ENCODE measurements at places on chromosomes 6 and 20. TPM values are rescaled to one million over a fixed set of nuclear protein-coding genes. Genes with fewer than 3 reads are reported as not detected.

- DNase-seq = peak; percentile 22
Observed at GRCh38 chr6:82957171-82957867, 108.3 kb downstream of the UBE3D start.

DNA sequence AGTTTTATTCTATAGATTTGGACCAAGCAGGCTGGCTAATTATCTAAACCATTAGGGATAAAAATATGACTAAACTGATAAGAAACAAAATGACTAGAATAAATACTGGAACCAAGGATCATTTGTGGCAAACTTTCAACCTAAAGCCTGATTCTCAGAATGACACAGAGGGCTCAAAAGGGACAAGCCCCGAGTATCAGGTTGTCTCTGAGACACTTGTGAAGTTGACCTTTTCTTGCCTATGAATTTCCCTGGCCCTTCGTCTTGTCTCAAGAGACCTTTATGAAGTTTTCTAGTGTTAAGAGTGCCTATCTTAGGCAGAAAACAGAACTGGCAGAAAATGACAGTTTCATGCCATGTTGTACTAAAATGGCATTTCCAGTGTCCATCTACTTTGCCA, 68.3 kb downstream of the IMPG1 start:
- DNase-seq = no peak

- no peak for DNase-seq
Observed at GRCh38 chr6:158661156-158661685, 11.4 kb downstream of the SYTL3 start.

DNA sequence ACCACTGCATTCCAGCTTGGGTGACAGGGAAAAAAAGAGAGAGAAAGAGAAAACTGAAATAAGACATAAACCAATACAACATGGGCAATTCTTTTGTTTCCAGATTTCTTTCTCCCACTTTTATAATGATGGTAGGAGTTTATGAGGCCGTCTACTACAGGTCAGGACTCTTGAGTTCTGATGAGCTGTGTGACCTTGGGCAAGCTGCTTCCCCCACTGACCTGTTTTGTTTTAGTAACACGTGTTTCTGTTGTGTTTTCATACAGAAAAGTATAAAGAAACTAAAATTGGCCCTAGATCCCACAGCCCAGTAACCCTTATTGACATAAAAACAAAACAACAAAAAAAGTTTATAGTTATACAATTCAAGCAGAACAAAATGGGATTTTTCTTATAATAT, 22.9 kb upstream of the AAR2 start:
- no peak for DNase-seq

- DNase-seq = no peak
Observed at GRCh38 chr20:53652090-53652858, 58.6 kb upstream of the ZNF217 start.

DNA sequence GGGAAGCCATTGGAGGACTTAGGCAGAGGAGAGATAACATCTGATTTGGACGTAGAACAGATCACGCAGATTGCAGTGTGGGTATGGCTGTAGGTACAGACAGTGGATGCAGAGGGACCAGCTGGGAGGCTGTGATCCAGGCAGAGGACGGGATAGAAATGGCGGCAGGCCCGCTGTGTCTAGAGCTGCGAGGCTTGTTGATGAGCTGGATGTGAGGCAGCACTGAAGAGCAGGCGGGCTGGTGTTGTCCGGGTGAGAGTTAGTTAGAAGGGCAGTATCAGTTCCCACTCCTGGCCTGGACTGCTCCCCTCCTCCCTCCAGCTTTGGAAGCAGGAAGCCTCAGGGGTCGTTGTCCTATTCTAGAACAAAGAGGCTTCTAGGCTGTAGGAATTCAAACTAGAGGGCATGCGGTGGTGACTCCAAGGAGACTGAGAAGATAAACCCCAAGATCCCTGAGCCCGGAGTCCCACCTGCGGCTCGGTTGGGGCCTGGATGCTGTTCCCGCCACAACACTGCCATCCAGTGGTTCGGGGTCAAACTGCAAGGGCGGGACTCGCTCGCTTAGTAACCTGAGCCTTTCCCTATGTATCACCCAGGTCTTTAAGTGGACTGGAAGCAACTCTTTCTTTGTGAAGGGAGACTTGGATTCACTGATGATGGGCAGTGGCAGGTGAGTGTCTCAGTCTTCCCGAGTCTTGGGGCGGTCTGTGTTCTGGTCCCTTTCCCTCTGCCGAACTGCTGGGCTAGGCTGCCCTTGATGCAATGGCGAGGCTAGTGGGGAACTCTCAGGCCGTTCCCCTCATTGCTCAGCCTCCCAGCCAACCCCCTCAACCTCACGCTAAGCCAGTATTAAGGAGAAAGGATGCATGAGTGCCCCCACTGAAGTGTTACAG, 11.2 kb downstream of the TLDC2 start:
- peak; percentile 42 for DNase-seq

DNA sequence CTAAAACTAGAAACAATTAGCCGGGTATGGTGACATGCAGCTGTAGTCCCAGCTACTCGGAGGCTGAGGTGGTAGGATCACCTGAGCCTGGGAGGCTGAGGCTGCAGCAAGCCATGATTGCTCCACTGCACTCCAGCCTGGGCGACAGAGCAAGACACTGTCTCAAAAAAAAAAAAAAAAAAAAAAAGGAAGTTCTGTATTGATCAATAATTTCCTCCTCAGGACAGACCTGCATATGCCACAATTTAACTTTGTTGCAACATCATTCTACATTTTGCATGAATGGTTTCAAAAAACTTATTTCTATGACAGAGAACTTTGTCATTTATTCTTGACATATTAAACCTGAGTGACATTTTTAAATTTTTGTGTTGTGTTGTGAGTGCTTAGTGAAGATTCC, 5.5 kb downstream of the DNAJC5 start:
- DNase-seq = no peak

DNA sequence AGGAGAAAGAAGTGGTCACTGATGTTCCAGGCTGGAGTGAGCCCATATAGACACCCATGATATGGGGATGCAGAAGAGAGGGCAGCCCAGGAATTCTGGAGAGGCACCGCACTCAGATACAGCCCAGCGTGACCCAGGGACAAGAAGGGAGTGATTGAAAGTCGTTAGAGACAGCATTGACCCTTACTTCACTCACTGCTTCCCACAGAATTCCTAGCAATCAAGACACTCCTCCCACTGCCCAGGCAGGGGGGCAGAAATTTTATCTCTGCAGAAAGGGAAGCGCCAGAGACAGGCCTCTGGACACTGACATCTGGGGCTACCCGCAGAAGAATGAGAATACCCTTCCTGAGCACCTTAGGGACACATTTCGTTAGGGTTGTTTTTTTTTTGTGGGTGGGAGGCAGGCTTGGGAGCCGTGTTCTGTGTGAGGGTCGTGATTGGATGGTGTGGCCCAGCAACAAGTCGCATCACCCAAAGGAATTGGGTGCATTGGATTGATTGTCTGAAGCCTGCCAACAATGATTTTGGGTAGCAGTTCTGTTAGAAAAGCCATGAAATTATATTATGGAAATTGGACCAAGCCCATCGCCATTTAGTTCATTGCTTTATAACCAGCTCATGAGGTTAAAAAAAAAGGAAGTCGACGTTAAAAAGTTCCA, 45.9 kb upstream of the MAP3K4 start:
- DNase-seq = no peak

- DNase-seq = no peak
Observed at GRCh38 chr6:27678469-27678868, 205.6 kb upstream of the ZNF184 start.

DNA sequence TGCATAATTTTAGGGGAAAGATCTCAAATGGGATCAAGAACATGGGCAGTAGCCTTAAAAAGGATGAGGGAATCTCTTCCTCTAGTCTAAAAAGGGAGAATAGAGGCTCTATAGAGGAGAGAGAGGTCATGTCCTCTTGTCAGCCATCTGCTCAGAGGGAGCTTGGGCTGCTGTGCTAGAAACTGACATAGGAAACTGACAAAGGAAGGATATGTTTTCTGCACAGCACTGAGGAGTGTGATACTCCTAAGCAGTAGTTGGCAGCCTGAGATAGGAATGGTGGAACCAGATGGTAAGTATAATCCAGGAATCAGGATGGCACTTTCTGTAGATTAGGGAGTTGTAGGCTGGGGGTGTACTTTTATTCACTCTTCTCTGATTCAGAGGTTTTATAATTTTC, 59.2 kb downstream of the PTPRA start:
- DNase-seq = no peak

- no peak for DNase-seq
Observed at GRCh38 chr6:110315869-110316398, 42.2 kb downstream of the METTL24 start.

- DNase-seq = peak; percentile 42
Observed at GRCh38 chr6:3337521-3338350, 79.0 kb downstream of the PSMG4 start.

- DNase-seq = peak; percentile 3
Observed at GRCh38 chr6:66948106-66948505, 1241.1 kb upstream of the EYS start.

- no peak for DNase-seq
Observed at GRCh38 chr6:125361868-125362267, 60.1 kb upstream of the HDDC2 start.

- no peak for DNase-seq
Observed at GRCh38 chr6:130012728-130013127, 5.7 kb upstream of the L3MBTL3 start.

- no peak for DNase-seq
Observed at GRCh38 chr6:161116554-161116953, 125.0 kb downstream of the MAP3K4 start.

- DNase-seq = no peak
Observed at GRCh38 chr6:103870970-103871369, 988.7 kb downstream of the HACE1 start.

GRCh38 chr6:107698146-107698545, 126.0 kb downstream of the SCML4 start:
- DNase-seq = peak; percentile 68

- peak; percentile 84 for DNase-seq
Observed at GRCh38 chr6:11869672-11870340, 91.2 kb upstream of the ADTRP start.

DNA sequence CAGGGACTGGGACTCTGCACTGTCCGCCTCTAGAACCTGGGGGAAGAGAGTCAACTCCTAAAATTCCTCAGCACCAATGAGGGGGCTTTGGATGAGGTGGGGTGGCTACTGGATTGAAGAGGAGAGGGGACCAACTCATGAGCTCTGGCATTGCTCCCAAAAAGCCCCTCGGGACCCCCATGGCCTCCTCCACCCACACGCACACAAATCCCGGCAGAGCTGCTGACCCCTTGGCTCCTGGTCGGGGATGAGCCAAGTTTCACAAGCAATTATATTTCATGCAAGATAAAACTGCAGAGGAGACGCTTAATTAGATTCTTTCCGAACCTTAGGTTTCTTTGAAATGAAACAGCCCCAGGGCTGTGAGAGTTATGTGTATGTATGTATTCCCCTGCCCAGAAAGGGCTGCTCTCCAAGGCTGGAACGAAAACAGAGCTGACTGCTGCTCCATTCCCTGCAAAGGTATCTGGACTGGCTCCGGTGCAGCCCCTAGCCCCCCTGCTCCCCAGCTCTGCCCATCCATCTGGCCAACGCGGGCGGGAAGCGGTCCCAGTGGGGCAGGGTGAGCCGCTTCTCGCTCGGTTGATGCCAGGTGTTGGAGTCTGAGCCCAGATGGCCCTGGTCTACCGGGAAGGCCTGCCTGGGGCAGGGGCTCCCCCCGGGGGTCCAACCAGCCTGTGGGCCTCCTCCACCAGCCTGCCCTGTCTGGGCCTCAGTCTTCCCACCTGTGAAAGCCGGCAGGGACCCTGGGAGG, 46.8 kb upstream of the STX16 start:
- no peak for DNase-seq

DNA sequence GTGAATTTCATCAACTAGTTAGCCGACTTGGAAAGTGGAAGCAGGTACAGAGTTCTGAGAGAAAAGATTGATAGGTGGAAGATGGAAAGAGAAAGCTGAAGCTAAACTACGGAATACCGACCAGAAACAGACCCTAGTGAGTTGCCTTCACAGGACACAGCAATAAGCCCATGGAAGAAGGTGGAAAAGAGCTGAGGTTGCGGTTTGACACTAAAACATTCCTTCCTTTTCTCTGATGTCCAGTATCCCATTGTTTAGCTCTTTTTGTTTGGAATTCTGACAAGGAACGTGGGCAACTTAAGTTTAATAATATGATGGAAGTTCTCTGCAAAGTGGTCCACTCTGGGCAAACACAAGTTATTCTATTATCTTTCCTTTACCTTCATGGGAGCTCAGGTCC, 110.1 kb upstream of the ADTRP start:
- no peak for DNase-seq

DNA sequence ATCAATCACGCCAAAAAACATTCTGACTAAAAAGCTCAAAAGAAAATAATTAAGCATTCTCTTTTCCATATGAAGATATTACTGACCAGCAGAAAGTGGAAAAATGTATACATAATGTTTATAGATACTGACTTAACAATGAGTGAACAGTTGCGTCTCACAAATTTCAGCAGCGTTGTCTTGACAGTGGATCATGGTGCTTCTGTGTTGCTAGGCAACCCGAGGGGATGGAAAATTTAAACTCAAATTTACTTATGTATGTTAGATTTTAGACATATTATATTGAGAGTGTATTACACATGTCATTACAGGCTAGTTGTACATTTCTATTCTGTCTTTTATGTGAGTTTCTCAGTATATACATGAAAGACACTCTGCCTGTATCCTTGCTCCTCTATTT, 110.2 kb downstream of the LAMA2 start:
- no peak for DNase-seq

- no peak for DNase-seq
Observed at GRCh38 chr20:45456632-45457031, 12.9 kb upstream of the WFDC2 start.

DNA sequence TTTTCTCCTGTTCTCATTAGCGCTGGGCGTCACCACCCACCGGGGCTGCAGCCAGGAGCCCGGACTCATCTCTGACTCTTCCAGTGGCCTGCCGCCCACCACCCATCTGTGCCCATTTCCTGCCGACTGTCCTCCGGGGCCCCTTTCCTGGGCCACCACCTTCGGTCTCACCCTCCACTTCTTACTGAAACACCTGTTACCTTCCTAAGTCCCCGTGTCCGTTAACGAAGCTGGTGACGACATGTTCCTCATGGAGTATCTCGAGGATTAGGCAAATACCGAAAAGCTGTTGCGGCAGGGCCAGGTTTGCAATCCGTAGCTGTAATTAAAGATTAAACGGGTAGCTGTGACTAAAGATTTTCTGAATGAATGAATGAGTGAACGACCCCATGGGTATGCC, 80.2 kb downstream of the SRC start:
- DNase-seq = no peak

MAPK13 gene
- total RNA-seq = 4.5 TPM

MACROD2 gene
- 2.4 TPM for total RNA-seq

RNF182 gene
- 8.3 TPM for total RNA-seq

RFX6 gene
- not detected for total RNA-seq

LTA gene
- not detected for total RNA-seq

PLN gene
- total RNA-seq = 0.43 TPM

ADAM33 gene
- 3.0 TPM for total RNA-seq

CALHM4 gene
- total RNA-seq = 0.20 TPM

PPP1R16B gene
- 0.41 TPM for total RNA-seq

PACSIN1 gene
- 0.46 TPM for total RNA-seq

VNN1 gene
- 0.07 TPM for total RNA-seq

HAO1 gene
- 0.20 TPM for total RNA-seq

LY6G5C gene
- 2.9 TPM for total RNA-seq
